ENCODE measurements at places on chromosomes 4 and X. TPM values are rescaled to one million over a fixed set of nuclear protein-coding genes. Genes with fewer than 3 reads are reported as not detected.

Gene CXorf49
- total RNA-seq: not detected

DNA sequence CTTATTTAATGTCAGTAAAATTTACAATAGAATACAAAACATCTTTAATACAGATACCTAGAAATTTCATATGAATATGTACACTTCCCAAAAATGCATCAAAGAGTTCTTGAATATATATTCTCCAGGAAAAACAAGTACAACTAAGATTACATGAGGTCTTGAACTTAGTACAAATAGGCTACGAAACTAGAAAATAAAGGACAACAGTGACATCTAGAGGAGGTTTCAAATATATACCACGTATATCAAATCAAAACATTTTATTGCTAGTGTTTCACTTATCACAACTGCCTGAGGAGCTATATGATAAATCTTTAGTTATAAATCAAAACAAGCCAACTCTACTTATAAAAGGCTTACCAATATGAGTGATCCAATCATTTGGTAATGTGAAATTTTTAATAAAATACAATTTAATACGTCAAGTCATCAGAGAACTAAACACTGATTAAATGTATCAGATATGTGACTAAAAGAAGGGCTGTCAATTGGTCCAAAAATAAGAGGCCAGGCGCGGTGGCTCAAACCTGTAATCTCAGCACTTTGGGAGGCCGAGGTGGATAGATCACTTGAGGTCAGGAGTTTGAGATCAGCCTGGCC, 36.6 kb downstream of the ANAPC10 start:
- no peak for DNase-seq
- H3K27ac ChIP-seq: no peak overlapping the region
- no peaks in the 10 kb centered on the region for H3K27me3 ChIP-seq
- no peaks in the 10 kb centered on the region for H3K4me1 ChIP-seq
- H3K36me3 ChIP-seq: no peaks in the 10 kb centered on the region

Gene FAAH2
- 10.5 TPM for total RNA-seq

Gene YY2
- total RNA-seq: 1.0 TPM

- no peak for DNase-seq
- no peak overlapping the region for H3K4me3 ChIP-seq
- H3K27me3 ChIP-seq: no peaks in the 10 kb centered on the region
- H3K36me3 ChIP-seq: no peaks in the 10 kb centered on the region
- H3K4me1 ChIP-seq: no peaks in the 10 kb centered on the region
- no peak overlapping the region for H3K27ac ChIP-seq
Measured at GRCh38 chr4:25958110-25958509, 44.1 kb downstream of the SMIM20 start.

Gene GPR82
- total RNA-seq: 0.15 TPM

Gene MAGEB1
- not detected for total RNA-seq

Gene CAPN6
- total RNA-seq: 0.18 TPM

DNA sequence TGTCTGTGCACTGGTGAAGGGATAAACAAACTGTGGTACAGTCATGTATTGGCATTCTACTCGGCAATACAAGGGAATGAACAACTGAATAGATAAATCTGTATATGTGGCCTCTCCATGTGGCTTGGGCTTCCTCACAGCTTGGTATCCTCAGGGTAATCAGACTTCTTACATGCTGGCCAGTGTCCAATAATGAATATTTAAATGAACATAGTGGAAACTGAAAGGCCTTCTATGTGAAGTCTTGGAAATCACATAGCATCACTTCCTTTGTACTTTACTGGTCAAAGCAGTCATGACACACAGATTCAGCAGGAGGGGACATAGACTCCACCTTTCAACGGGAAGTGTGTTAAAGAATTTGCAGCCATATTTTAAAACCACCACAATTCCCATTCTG, 33.4 kb upstream of the GPR101 start:
- no peaks in the 10 kb centered on the region for H3K4me1 ChIP-seq
- H3K4me3 ChIP-seq: no peak overlapping the region
- no peak for DNase-seq
- H3K27me3 ChIP-seq: no peaks in the 10 kb centered on the region
- no peak overlapping the region for H3K27ac ChIP-seq
- H3K36me3 ChIP-seq: no peaks in the 10 kb centered on the region

Gene PIR
- total RNA-seq: 26.1 TPM

DNA sequence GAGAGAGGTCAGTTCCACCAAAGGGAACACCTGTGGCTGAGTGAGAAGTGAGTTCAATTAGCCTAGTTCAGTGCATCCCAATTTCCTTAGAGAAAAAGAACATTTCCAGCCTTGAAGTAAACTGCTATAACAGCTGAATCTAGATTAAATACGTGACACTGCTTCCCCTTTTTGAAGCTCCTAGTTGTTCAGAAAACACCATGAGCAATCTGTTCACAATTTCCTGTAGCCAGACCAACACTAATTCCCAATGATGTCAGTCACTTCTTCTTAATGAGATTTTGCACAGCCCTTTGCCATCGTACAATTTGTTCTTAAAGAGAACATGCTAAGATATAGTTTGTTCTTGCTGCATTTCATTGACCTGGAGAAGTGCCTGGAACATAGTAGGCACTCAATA, 144.6 kb upstream of the EDNRA start:
- H3K27me3 ChIP-seq: no peaks in the 10 kb centered on the region
- H3K36me3 ChIP-seq: no peaks in the 10 kb centered on the region
- no peaks in the 10 kb centered on the region for H3K4me1 ChIP-seq
- no peak overlapping the region for H3K27ac ChIP-seq
- no peak for DNase-seq
- H3K4me3 ChIP-seq: no peak overlapping the region

GRCh38 chr4:10635091-10635490, 49.5 kb downstream of the CLNK start:
- H3K4me1 ChIP-seq: no peaks in the 10 kb centered on the region
- H3K36me3 ChIP-seq: no peaks in the 10 kb centered on the region
- H3K27ac ChIP-seq: no peak overlapping the region
- no peaks in the 10 kb centered on the region for H3K27me3 ChIP-seq
- DNase-seq: no peak

Gene CENPVL1
- not detected for total RNA-seq

Gene EGF
- total RNA-seq: not detected

DNA sequence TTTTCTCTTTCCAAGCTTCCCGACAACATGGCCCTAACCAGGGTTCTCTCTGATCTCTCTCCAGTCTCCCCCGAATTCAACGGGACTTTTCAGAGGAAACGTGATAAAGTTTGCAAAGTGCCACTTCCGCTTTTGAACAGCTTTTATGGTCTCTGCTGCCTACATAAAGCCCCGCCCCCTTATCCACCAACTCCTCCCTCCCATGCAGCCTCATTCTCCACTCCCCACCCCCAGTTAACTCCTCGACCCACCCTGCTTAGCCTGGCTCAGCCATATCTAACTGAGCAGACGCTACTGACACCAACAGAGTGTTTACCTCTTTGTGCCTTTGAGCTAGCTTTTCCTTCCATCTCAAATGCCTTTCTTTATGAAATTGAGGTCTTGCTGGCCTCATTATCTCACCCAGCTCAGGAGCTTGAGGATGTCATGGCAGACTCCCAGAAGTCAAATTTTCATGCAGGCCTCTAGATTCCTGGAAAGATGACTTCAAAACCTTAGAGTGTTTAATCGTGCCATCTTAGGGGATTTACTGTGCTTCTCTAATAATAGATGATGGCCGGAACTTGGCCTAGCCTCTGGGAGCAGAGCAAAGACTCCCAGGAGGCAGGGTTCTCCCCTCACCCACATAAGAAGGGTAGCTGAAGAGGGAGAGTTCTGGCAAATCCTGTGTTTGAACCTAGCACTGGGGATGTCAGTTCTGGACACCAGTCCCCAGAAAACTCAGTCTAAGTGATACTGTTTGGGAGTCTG, 606.0 kb downstream of the BCOR start:
- H3K27ac ChIP-seq: no peak overlapping the region
- DNase-seq: no peak
- H3K27me3 ChIP-seq: no peaks in the 10 kb centered on the region
- no peaks in the 10 kb centered on the region for H3K36me3 ChIP-seq
- no peaks in the 10 kb centered on the region for H3K4me1 ChIP-seq
- H3K4me3 ChIP-seq: no peak overlapping the region

DNA sequence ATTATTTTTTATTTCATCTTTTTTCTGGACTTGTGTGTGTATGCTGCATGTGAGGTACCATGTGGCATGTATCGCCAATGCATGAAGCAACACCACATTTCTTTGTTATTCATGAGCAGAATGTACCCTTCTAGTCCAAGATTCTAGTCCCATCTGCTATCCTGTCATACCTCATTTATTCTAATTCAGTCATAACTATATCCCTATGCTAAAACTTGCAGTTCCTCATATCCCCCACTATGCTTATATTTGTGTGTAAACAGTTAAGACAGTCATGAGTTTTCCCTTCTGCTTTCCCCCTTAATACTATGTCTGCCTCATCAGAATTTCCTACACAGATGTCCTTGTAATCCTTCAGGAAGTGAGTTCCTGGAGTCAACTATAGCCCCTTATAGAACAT, 19.7 kb downstream of the OCRL start:
- H3K27ac ChIP-seq: no peak overlapping the region
- no peak overlapping the region for H3K4me3 ChIP-seq
- peaks cover 46% of the 10 kb centered on the region for H3K36me3 ChIP-seq
- no peaks in the 10 kb centered on the region for H3K4me1 ChIP-seq
- H3K27me3 ChIP-seq: no peaks in the 10 kb centered on the region

Gene PCDH7
- total RNA-seq: 2.2 TPM

DNA sequence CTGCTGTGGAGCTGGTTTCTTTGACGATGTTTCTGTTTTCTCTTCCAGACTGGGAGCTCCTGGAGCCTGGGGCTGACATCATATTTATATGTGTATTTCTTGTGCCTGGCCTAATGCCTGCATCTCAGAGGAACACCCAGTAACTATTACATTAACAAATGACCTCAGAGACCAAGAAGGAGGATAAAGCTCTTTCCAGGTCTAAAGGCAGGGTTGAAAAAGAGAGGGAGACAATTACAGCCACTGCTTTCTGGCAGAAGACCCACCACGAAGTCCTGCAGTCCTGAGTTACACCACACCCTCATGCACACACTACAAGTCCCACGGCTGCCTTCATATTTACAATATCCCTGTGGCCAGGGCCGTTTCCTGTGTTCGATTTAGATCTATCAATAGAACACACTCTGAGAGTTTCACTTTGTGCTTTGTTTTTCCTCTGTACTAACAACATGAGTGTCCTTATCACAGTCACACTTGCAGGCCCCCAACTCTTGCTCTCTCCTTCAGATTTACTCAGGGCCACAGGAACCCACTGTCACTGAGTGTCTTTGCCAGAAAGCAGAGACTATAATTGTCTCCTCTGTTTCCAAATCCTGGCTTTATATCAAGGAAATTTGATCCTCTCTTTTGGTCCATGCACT, 535.5 kb downstream of the MID1IP1 start:
- H3K27ac ChIP-seq: no peak overlapping the region
- H3K36me3 ChIP-seq: no peaks in the 10 kb centered on the region
- no peak overlapping the region for H3K4me3 ChIP-seq
- DNase-seq: no peak
- no peaks in the 10 kb centered on the region for H3K27me3 ChIP-seq
- no peaks in the 10 kb centered on the region for H3K4me1 ChIP-seq

Gene DUSP21
- not detected for total RNA-seq

Gene XAGE2
- total RNA-seq: not detected

DNA sequence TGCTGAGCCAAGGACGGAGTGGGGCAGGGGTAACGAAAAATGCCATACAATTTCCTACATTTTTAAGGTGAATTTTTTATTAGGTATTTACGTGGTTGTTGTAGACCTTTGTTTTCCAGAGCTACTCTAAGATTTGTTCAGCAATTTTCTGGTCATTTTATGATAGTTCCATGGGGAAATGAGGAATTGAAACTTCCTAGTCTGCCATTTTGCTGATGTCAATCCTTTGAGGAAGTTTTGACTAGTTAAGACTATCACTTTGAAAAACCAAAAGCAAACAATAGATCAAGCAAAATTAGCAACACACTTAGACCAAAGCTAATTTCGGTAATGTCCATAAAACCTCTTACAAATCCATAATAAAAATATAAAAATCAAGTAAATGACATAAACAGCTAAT, 7.0 kb upstream of the TLR3 start:
- H3K27ac ChIP-seq: no peak overlapping the region
- H3K4me3 ChIP-seq: no peak overlapping the region
- no peaks in the 10 kb centered on the region for H3K4me1 ChIP-seq
- no peaks in the 10 kb centered on the region for H3K36me3 ChIP-seq
- no peaks in the 10 kb centered on the region for H3K27me3 ChIP-seq

DNA sequence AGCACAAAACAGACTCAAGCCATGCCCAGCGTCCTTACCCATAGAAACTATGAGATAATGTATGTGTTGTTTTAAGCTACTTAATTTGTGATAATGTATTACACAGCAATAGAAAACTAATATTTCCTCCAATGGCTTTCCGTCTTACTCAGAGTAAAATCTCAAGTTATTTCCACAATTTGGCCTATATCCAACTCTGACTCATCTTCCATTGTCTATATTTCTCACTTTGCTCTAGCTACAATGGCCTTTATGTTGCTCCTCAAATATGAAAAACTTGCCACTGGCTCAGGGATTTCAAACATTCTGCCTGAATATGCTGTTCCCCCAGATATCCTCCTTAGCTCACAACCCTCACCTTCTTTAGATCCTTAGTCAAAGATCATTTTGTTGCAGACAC, 31.6 kb downstream of the IQCM start:
- no peak for DNase-seq
- no peaks in the 10 kb centered on the region for H3K4me1 ChIP-seq
- H3K4me3 ChIP-seq: no peak overlapping the region
- H3K27me3 ChIP-seq: no peaks in the 10 kb centered on the region
- H3K27ac ChIP-seq: no peak overlapping the region
- H3K36me3 ChIP-seq: no peaks in the 10 kb centered on the region

DNA sequence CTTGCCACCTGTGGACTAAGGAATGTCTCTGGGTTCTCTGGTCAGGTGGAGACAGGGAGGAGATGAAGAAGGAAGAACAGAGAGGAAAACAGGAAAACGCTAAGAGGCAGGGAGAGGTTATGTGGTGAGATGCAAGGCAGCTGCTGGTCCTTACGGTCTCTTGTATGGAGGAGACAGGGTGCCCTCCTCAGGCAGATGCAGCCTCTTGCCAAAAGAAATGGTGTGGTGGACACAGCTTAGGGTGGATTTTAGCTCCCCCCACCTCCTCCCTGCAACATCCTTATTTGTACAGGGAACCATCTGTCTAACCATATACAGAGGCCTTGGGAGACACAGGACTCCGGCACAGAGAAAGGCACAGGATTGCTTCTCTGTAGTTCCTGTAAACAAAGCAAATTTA, 9.7 kb downstream of the OCIAD2 start:
- no peaks in the 10 kb centered on the region for H3K4me1 ChIP-seq
- no peak for DNase-seq
- no peak overlapping the region for H3K27ac ChIP-seq
- H3K36me3 ChIP-seq: peaks cover 2% of the 10 kb centered on the region
- H3K4me3 ChIP-seq: no peak overlapping the region

Gene RFC1
- total RNA-seq: 27.2 TPM

Gene XKRX
- total RNA-seq: 0.07 TPM

DNA sequence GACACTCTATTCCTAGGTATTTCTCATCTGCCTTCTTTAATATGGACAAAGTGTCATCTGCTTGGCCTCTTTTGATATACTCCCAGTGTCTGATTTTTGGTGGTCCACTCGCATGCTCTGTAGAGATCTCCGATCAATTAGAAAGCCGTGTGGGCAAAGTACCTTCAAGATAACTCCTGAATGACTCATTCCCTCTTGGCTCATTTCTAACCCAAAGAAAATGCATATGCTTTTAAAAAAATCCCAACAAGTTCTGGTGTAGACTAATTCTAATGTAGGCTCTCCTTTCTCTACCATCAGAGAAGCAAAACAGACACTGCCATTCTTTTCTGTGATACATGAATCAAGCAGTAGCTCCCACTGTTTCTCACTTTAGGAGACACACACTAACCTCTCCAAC, 714.9 kb upstream of the ADGRL3 start:
- H3K4me1 ChIP-seq: no peaks in the 10 kb centered on the region
- no peaks in the 10 kb centered on the region for H3K27me3 ChIP-seq
- H3K36me3 ChIP-seq: no peaks in the 10 kb centered on the region
- H3K27ac ChIP-seq: no peak overlapping the region
- H3K4me3 ChIP-seq: no peak overlapping the region
- no peak for DNase-seq

Data from right lobe of liver (tissue), 6 donors.